ENCODE measurements at places on chromosomes 5 and 9. TPM values are rescaled to one million over a fixed set of nuclear protein-coding genes. Genes with fewer than 3 reads are reported as not detected.

The PCDHB15 gene
- 0.59 TPM for total RNA-seq

The SLC6A7 gene
- total RNA-seq, result not detected

The PCDHGA10 gene
- 3.9 TPM for total RNA-seq

The LPAR1 gene
- 3.6 TPM for total RNA-seq

The PRKAA1 gene
- 105 TPM for total RNA-seq

The REXO4 gene
- total RNA-seq, result 9.5 TPM

The DMRTA1 gene
- 11.6 TPM for total RNA-seq

The SAXO1 gene
- total RNA-seq, result 0.05 TPM

The NSD1 gene
- 25.8 TPM for total RNA-seq

GRCh38 chr9:37178742-37179141 is 58.4 kb downstream of the ZCCHC7 start:
- H3K27me3 ChIP-seq, result no peaks in the 10 kb centered on the region
- DNase-seq, result no peak
- H3K27ac ChIP-seq, result no peak overlapping the region
- no peaks in the 10 kb centered on the region for H3K4me1 ChIP-seq
- no peak overlapping the region for H3K4me3 ChIP-seq

DNA sequence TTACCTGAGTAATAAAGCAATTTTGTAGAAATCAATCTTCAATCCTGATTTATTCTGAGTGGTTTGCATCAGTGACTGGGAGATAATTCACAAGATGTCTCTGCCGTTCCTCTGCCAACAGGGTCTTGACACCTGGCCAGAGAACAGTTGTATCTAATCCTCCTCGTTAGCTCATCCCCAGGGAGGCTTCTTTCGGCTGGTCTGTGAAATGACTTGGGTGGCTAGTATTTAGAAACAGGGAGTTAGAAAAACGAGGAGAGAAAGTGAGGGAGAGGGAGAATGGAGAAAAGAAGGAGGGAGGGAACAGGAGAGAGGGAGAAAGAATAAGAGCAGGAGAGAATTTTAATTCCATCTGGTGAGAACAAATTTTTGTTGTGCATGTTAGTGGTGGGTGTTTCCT is 600.2 kb upstream of the TLE4 start:
- no peaks in the 10 kb centered on the region for H3K4me1 ChIP-seq
- DNase-seq, result no peak
- H3K36me3 ChIP-seq, result no peaks in the 10 kb centered on the region
- no peak overlapping the region for H3K4me3 ChIP-seq
- H3K27me3 ChIP-seq, result no peaks in the 10 kb centered on the region

- no peaks in the 10 kb centered on the region for H3K27me3 ChIP-seq
- H3K27ac ChIP-seq, result no peak overlapping the region
- no peak overlapping the region for H3K4me3 ChIP-seq
- DNase-seq, result no peak
- no peaks in the 10 kb centered on the region for H3K36me3 ChIP-seq
These were observed 99.1 kb downstream of the PTTG1 start for GRCh38 chr5:160520609-160521391.

DNA sequence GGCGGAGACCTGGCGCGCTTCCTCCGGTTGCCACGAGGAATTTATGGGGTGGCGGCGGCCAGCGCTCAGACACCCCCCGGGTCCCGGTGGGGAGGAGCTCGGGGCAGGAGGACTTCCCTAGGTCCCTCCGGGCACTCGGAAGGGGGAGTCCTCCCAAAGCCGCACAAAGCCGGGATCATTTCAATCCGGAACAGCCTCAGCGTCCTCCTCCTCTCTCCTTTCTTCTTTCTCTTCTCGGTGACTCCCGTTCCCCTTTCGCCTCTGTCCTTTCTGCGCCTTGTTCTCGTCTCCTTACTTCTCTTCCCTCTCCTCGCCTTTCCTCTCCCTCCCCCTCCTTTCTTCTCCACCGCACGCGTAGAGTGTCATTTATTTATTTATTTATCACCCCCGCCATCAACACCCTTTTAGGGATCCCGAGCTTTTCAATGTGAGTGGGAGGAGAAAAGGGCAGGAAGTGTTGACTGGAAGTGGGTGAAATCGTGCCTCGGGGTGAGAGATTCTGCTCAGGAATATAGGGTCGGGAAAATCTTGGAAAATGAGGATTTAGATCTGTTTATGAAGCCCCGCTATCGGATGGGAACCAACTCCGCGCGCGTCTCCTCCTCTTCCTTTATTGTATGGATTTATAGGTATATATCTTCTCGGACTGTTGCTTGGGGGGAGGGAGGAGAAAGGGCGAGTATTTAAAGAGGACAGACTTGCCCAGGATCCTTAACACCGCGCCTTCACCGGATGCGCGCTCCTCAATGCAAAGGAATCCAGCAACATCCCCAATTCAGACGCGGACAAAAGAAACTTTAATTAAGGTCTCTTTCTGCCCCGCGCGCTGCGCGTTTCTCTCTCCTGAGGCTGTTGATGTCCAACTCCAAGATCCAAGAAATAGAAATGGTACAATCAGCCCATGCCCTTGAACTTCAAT is 2.0 kb upstream of the ZNF462 start:
- peaks cover 18% of the 10 kb centered on the region for H3K27me3 ChIP-seq
- peak overlapping the region; percentile 22 for H3K27ac ChIP-seq
- H3K36me3 ChIP-seq, result no peaks in the 10 kb centered on the region
- H3K4me3 ChIP-seq, result peak overlapping the region; percentile 50
- peaks cover 32% of the 10 kb centered on the region for H3K4me1 ChIP-seq

DNA sequence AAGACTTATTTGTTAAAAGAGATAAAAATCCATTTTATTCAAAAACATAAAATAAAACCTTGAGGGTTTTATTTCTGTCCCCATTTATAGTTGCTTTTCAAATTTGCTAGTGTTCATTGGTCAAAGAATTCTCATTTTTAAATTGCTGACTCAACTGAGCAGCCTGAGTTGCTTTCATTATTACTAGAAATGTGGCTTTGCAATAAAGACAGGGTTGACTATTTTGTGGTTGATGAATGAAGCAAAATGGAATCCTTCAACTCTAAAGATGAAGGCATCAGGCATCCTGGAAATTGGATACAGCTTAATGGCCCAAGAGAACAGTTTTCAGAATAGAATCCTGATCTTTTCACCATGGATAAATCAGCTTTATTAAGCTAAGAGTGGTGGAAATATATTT is 23.9 kb upstream of the PPP3R2 start:
- H3K27ac ChIP-seq, result no peak overlapping the region
- H3K4me3 ChIP-seq, result no peak overlapping the region
- no peaks in the 10 kb centered on the region for H3K4me1 ChIP-seq
- H3K27me3 ChIP-seq, result no peaks in the 10 kb centered on the region
- no peaks in the 10 kb centered on the region for H3K36me3 ChIP-seq
- DNase-seq, result no peak

GRCh38 chr9:129731477-129732085 is 21.3 kb downstream of the PTGES start:
- no peak for DNase-seq
- H3K27ac ChIP-seq, result no peak overlapping the region
- H3K4me3 ChIP-seq, result no peak overlapping the region
- H3K36me3 ChIP-seq, result no peaks in the 10 kb centered on the region
- H3K4me1 ChIP-seq, result no peaks in the 10 kb centered on the region

GRCh38 chr9:127167560-127168326 is 45.3 kb upstream of the ANGPTL2 start:
- DNase-seq, result no peak
- no peak overlapping the region for H3K4me3 ChIP-seq
- H3K27ac ChIP-seq, result no peak overlapping the region
- no peaks in the 10 kb centered on the region for H3K36me3 ChIP-seq

GRCh38 chr5:134529460-134529859 is 4.0 kb downstream of the JADE2 start:
- no peak overlapping the region for H3K27ac ChIP-seq
- no peak overlapping the region for H3K4me3 ChIP-seq
- no peaks in the 10 kb centered on the region for H3K27me3 ChIP-seq
- no peaks in the 10 kb centered on the region for H3K36me3 ChIP-seq

- no peak for DNase-seq
- H3K27me3 ChIP-seq, result no peaks in the 10 kb centered on the region
- H3K4me3 ChIP-seq, result no peak overlapping the region
- H3K27ac ChIP-seq, result no peak overlapping the region
- H3K4me1 ChIP-seq, result peaks cover 49% of the 10 kb centered on the region
These were observed 17.3 kb downstream of the DAPK1 start for GRCh38 chr9:87515006-87515405.

DNA sequence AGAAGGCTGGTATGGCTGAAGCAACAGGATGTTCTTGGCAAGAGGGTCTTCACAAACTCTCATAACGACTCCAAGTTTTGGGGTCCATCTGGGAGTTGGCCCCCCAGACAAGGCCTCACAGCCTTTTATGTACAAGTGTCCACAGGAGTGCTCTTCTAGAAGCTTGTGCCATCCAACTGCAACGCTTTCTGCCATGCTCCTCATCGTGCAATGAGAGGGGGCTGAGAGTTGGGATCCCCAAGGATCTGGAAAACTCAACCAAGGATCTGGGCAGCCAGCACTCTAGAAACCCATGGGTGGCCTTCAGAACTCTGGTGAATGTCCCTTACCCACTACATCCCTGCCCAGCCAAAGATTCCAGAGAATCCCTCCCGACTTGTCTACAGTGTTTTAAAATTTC is 8.5 kb upstream of the AMBP start:
- H3K27me3 ChIP-seq, result no peaks in the 10 kb centered on the region
- H3K4me1 ChIP-seq, result peaks cover 21% of the 10 kb centered on the region

GRCh38 chr5:124927735-124928134 is 181.3 kb upstream of the ZNF608 start:
- H3K4me3 ChIP-seq, result no peak overlapping the region
- no peak overlapping the region for H3K27ac ChIP-seq
- no peak for DNase-seq

DNA sequence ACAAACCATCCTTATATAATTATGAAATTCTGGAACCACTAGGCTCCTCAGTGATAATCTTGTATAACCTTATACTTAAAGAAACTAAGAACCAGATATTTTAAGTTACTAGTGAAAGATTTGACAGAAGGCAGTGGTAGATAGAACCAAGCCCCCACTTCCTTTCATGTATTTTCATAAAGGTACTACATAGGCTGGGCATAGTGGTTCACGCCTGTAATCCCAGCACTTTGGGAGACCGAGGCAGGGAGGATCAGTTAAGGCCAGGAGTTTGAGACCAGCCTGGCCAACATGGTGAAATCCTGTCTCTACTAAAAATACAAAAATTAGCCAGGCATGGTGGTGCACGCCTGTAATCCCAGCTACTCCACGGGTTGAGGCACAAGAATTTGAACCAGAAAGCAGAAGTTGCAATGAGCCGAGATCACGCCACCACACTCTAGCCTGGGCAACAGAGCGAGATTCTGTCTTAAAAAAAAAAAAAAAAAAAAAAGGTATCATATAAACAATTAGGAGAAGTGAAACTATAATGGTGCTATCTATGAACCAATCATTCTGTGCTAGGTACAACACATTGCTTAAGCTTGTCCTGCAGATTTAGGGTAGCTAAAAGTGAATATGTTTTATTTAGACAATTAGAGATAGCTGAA is 27.9 kb upstream of the DTWD2 start:
- H3K27me3 ChIP-seq, result no peaks in the 10 kb centered on the region
- no peaks in the 10 kb centered on the region for H3K36me3 ChIP-seq
- no peaks in the 10 kb centered on the region for H3K4me1 ChIP-seq
- DNase-seq, result no peak

DNA sequence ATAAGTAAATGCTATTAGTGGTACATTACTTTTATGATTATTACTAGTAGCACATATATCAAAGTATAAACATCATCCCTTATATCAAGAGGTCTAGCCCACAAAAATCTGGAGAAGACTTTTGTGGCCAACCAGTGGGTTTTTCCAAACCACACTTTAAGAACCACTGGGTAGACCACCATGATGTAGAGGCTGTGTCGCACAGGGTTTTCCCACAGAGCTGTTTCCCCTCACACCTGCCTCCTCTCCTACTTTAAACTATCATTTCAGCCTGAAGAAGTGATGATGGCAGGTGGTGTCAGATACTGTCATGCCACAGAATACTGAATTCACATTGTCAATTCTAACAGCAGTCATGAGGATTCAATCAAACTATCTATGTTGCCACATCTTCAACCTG is 109.2 kb downstream of the FBXW11 start:
- DNase-seq, result no peak
- no peak overlapping the region for H3K27ac ChIP-seq
- H3K4me3 ChIP-seq, result no peak overlapping the region
- H3K27me3 ChIP-seq, result no peaks in the 10 kb centered on the region
- peaks cover 1% of the 10 kb centered on the region for H3K4me1 ChIP-seq

DNA sequence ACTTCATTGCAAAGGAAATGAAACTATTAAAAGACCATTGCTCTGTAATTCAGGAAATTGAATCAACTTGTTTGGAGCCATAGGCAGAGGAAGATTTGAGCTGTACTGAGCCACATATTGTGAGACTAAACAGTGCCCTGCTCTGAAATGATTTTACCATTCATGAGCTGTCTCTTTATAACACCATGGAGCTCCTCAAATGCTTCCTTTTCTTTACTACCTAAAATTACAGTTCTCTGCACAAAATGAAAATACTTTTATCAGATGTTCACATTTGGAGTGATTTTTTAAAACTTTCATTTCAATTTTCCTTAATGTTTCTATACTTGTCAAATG is 97.9 kb downstream of the NLN start:
- no peak overlapping the region for H3K4me3 ChIP-seq
- H3K4me1 ChIP-seq, result no peaks in the 10 kb centered on the region
- H3K27ac ChIP-seq, result no peak overlapping the region
- H3K36me3 ChIP-seq, result peaks cover 6% of the 10 kb centered on the region

DNA sequence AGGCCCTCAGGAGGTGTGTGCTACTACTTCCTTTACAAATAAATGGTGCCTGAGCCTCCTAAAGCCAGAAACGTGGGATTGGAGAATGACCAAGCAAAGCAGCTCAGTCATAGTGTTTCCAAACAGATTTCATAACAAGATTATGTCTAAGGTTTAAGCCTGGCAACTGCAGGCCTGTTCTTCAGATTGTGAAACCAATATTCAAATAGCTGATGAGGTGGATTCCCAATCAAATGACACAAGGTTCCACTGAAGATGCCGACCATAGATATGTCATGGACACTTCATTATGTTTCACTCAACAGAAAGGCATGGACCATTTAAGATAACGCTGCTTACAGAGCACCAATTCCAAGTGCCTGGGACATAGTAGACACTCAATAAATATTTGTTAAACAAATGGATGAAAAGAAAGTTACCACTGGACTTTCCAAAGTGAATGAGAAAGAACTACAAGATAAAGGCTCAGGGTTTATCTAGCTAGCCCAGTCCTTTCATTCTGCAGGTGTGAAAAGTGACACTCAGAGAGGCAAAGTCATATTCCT is 189.5 kb downstream of the ACTL7B start:
- no peak for DNase-seq
- no peak overlapping the region for H3K4me3 ChIP-seq
- no peak overlapping the region for H3K27ac ChIP-seq
- no peaks in the 10 kb centered on the region for H3K36me3 ChIP-seq

All from liver (tissue), 10 donors.